T-cell (primary cell): ENCODE measurements at places on chromosomes 6 and 20.

DNA sequence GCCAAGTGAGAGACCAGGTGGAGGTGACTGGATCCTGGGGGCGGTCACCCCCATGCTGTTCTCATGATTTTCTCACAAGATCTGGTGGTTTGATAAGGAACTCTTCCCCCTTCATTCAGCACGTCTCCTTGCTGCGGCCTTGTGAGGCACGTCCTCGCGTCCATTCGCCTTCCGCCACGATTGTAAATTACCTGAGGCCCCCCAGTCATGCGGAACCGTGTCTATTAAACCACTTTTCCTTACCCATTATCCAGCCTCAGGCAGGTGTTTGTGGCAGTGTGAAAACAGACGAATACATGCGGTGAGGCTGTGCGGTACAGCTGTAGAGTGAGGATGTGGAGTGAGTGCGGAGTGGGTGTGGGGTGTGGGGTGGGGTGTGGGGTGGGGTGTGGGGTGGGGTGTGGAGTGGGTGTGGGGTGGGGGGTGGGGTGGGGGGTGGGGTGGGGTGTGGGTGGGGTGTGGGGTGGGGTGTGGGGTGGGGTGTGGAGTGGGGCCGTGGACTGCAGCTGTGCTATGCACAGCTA, 12.1 kb upstream of the NTSR1 start:
- no peak for DNase-seq

GRCh38 chr20:23096986-23097520, 10.9 kb upstream of the CD93 start:
- no peak for DNase-seq

DNA sequence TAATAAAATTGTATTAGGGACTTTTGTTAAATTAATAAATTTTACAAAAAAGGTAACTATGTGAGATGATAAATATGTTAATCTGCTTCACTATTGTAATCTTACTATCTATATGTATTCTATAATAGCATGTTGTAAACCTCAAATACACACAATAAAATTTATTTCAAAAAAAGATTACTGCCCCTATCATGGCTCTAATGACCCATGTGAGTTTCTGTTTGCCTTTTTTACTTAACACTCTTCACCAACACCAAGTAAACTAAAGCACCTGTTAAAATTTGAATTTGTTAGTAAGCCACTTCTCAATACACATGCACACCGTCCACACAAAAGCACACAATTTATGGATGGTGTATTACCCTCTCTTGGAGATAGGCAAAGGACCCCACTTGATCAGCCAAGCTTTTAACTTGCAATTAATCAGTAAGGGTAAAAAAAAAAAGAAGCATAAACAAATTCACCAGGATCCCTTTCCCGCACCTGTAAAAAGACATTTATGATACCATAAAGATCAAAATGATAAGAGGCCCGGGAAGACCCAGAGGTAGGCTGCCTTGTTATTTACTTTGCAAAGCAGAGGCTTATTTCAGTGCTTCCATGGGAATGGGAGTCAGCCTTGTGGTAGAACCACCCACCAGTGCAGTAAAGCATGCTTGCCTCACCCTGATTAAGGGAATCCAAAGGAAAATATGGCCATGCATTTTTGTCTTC, 28.6 kb upstream of the PKHD1 start:
- DNase-seq, result no peak

- no peak for DNase-seq
These were observed 216.2 kb downstream of the RFPL4B start for GRCh38 chr6:112563368-112563767.

GRCh38 chr6:157316871-157317814, 6.2 kb downstream of the TMEM242 start:
- DNase-seq, result no peak

DNA sequence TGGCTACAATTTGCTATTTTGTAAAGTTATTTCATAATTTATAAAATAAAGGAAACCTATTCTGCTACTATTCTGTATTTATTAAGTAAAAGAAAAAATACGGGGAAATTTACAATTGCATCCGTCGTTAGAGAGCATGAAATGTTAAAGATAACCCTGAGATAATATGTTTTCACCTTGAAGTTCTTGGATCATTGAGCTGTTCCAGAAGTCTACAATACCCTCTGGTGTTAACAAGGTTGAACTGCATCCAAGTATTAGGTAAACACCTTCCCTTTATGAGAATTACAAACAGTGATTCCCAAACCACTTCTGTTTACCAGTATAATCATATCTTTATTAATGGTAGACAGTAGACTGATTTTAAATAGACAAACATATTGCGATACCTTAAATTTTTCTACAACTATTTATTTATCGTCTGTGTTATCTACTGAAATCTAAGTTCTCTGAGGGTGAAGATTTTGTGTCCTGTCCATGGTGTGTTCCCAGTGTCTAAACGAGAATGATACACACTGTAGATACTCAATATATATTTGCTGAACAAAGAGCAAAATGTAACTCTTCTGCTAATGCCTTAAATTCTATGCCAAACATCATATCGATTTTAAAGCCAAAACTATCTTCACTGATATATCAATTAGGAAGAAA, 28.2 kb downstream of the TBC1D32 start:
- DNase-seq, result no peak

DNA sequence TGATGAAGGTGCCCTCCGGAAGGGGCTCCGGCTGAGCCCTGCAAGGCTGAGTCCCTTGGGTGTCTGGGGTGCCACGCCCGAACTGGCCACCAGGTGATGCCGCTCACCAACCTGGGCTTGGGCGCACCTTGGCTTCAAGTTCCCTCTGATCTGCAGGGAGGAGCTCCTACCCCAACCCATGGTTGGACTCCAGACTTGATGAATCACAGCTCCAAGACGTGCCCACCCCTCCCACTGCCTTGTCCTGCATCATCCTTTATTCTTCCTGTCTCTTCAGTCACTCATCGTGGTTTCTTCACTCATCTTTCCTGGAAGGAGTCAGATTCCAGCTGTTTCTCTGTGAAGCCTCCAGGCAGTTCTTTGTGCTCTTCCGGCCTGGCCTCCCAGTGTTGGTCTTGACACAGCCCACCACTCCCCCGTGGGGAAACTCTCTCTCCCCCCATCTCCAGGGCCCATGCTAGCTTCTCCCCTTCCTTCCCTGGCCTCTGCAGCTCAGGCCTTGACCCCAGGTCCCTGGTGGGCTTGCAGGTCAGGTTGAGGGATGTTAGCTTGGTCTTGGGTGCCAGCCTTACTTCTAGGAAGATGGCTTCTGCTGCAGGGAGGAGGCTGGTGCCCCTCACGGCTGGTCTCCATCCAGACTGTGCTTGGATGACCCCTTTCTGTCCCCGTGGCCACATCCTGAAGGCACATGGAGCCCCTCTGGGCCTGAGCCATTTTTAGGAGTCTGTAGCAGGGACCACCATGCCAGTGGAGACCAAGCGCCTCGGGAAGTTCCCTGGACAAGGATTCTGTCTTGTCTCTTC, 2.6 kb upstream of the ZBP1 start:
- DNase-seq, result peak; percentile 66
